Right renal pelvis (tissue), 4 donors: ENCODE measurements at places on chromosomes 5 and 9. TPM values are rescaled to one million over a fixed set of nuclear protein-coding genes. Genes with fewer than 3 reads are reported as not detected.

DNA sequence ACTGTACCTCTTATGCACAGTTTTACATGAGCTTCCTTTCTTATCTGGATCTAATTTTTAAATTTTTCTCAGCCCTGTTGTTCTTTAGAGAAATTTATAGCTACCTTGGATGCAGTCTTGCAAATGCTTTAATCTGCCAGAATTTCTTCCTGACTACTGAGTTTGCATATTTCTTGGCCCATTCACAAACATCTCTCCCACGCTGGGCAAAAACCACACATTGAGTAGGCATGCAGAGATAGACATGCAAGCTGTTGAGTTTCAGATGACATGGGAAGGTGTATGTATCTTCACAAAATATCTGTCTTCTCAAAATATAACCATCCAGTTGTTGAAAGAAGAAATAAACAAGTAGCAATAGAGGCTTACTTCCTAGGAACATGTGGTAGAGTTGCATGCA is 101.2 kb downstream of the PARP8 start:
- DNase-seq: no peak

- DNase-seq: no peak
Observed at GRCh38 chr5:99879791-99880511, 655.2 kb upstream of the FAM174A start.

GRCh38 chr9:13690595-13690994 is 411.1 kb upstream of the MPDZ start:
- DNase-seq: no peak

KIF3A gene
- 18.6 TPM for polyA plus RNA-seq

CDHR2 gene
- polyA plus RNA-seq: 19.4 TPM

PCDHA3 gene
- polyA plus RNA-seq: 0.41 TPM

PCDHA10 gene
- polyA plus RNA-seq: 1.7 TPM
